ENCODE measurements at places on chromosomes 3 and 15. TPM values are rescaled to one million over a fixed set of nuclear protein-coding genes. Genes with fewer than 3 reads are reported as not detected.

DNA sequence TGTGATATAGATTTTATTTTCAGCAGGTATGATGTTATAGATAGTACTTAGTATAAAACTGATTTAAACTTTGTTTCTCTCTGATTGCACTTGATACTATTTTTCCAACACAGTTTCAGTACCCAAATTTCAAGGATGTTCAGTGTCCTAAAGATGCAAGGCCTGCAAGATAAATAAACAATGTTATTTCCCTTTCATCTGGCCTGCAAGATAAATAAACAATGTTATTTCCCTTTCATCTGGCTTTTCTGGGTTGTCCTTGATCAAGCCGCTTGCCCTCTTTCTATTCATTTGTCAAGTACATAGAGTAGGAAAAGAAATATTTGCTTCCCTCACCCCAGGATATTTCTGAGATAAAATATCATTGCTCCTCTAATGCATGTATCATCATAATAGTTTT is 571.0 kb downstream of the FGF12 start:
- DNase-seq: no peak

GRCh38 chr3:107238787-107239186 is 138.5 kb upstream of the CCDC54 start:
- no peak for DNase-seq

DNA sequence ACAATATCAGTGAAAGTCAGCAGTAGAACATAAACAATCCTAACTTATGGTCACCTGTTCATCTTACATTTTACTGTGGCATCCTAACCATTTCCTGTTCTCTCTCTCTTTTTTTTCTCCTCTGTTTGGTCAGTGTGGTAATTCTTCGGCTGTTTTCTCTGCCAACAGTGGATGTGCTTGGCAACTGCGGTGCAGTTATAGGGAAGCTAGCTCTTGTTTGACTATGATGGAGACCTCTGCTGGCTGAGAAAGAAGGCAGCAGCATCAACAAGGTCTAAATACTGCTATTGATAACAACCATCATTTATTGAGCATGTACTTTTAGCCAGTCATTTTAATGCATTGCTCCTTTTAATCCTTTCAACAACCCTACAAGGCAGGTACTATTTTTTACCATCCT is 723 bp upstream of the DRD3 start:
- DNase-seq: no peak

DNA sequence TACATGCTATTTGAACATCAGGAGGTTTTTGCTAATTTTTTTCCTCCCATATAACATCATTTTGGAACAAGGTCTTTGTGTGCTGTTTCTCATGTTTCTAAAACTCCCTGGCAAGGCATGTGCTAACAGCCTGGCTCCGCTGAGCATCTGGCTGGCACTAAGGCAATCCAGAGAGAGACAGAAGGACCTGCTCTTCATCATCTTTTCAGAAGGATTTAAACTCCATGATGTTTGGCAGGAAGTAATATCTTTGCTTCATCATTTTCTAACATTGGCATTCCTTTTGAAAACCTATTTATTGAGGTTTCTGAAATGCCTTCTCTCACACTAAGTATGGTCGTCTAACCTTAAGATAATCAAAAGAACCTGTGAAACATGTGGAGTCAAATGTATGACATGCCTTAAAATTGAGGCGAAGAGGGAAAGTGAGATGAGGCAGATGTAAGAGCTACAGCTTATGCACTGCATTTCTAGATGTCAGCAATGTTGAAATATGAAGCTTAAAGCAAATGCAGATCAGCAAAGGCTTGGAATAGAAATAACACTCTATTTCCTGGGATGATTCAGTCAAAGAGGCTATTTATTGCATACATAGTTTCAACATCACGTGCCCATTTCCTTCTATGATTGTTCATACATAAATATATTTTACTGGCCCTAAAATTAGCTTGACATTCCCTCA is 592.0 kb downstream of the ZNF385D start:
- no peak for DNase-seq

The TMCO5A gene
- not detected for total RNA-seq

The ATP10A gene
- total RNA-seq: 0.07 TPM

Measured in progenitor cell of endocrine pancreas (in vitro differentiated cells).